ENCODE measurements at places on chromosomes 7 and 10.
A peak's percentile ranks its signal among the peaks of the same experiment; 100 is the strongest.

GRCh38 chr7:37786741-37787569, 61.4 kb upstream of the NME8 start:
- no peak for DNase-seq

GRCh38 chr10:112956631-112957350, 6.7 kb downstream of the TCF7L2 start:
- no peak for DNase-seq

GRCh38 chr10:45673074-45673648, 589 bp upstream of the ZFAND4 start:
- DNase-seq, result no peak

DNA sequence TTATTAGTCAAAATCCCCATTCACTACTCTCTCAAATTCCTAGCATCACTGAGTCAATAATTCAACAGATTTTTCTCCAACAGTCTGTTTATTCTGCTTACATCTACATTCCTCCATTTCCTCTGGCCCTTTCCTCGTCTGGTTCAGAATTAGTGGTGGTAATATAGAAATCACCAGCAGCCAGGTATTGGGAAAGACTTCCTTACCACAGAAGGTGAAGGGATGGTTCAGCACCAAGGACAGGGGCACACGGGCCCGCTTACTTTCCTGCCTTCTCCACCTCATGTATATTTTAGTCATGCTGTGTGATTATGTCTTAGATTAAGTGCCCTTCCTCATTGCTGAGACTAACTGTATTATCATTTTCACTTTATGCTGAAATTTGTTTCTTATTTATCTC, 70.4 kb upstream of the APBB1IP start:
- no peak for DNase-seq

- DNase-seq, result peak; percentile 56
These were observed 76.0 kb upstream of the RET start for GRCh38 chr10:43000651-43001426.

GRCh38 chr7:28207486-28208158, 27.0 kb upstream of the JAZF1 start:
- DNase-seq, result no peak

GRCh38 chr10:16592378-16592777, 70.7 kb upstream of the C1QL3 start:
- no peak for DNase-seq

- no peak for DNase-seq
These were observed 57.8 kb downstream of the GCC1 start for GRCh38 chr7:127527561-127527960.
